Stimulated activated CD4-positive, alpha-beta T cell treated with anti-CD3 and anti-CD28 coated beads, Interleukin-15, amount 100 ng/mL, for 48 hours (primary cell): ENCODE measurements at places on chromosomes 13 and 19.

DNA sequence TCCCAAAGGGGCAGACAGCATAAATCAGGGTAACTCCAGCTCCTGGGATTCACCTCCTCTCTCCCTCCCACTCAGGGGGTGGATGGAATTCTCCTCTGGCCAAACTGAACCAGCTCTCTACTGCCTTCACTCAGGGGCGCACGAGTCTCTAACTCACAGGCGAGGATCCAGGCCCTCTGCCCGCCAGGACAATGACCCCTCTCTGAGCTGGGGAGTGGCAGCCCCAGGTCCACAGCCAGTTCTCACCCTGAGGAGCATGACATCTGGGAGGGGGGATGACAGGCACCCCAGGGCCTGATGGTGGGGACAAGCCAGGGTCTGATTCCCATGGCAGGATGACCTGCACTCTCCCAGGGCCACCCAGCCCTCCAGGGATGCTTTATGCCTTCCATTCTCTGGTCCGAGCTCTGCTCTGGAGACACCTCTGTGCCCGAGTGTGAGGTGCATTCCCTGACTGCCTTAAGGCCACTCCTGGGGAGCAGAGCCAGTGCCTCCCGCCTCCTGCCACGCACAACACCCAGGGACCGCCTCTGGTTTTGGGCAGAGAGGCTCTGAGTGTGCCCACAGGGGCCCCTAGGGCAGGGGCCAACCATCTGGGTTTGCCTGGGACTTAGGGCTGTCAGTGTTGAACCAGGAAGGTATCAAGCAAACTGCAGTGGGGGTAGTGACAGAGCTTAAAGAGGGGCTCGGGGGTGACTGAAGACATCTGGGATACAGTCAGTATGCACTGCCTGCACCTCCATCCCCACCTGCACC lies 66.2 kb downstream of the GNG7 start:
- DNase-seq = no peak

- DNase-seq = no peak
Observed at GRCh38 chr13:20953245-20953931, 50.8 kb upstream of the XPO4 start.

DNA sequence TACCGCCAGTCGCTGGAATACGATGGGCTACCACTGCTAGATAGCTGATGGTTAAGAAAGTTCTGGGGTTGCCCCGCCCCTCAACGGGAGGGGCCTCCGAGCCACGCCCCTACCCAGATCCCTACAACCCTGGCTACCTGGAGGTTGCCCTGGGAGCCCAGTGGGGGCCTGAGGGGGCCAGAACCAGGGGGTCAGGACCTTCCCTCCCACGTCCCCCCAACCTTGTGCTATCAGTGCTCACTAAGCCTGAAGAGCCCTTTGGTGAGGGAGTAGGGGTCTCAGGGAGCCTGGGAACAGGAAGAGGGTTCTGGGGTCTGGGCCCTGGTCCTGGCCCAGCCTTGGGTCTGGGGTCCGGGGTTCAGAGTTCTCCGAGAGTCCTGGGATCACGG lies 8.9 kb downstream of the OCEL1 start:
- DNase-seq = peak; percentile 24

- DNase-seq = no peak
Observed at GRCh38 chr13:102852556-102852955, 6.7 kb downstream of the ERCC5 start.

GRCh38 chr13:75876142-75877050 lies 240.3 kb downstream of the LMO7 start:
- DNase-seq = peak; percentile 39

- no peak for DNase-seq
Observed at GRCh38 chr13:62663767-62664166, 1248.1 kb upstream of the PCDH20 start.

GRCh38 chr19:32702010-32702409 lies 10.4 kb downstream of the NUDT19 start:
- DNase-seq = no peak

GRCh38 chr13:97011446-97012131 lies 17.3 kb upstream of the OXGR1 start:
- no peak for DNase-seq

DNA sequence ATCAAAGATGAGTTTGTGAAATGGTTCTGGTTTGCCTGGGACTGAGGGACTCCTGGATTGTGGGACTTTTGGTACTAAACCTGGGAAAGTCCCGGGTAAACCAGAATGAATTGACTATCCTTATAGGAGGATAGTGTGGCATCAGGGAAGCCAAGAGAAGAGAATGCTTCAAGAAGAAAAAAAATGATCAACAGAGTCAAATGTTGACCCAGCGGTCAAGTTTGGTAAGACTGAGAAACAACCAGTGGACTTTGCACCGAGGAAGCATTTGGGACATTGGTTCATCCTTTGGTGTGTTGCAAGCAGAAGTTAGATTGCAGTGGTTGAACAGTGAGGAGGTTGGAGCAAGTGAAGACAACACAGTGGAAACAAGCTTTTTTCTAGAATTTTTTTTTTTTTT lies 33.5 kb downstream of the CLEC17A start:
- DNase-seq = no peak

DNA sequence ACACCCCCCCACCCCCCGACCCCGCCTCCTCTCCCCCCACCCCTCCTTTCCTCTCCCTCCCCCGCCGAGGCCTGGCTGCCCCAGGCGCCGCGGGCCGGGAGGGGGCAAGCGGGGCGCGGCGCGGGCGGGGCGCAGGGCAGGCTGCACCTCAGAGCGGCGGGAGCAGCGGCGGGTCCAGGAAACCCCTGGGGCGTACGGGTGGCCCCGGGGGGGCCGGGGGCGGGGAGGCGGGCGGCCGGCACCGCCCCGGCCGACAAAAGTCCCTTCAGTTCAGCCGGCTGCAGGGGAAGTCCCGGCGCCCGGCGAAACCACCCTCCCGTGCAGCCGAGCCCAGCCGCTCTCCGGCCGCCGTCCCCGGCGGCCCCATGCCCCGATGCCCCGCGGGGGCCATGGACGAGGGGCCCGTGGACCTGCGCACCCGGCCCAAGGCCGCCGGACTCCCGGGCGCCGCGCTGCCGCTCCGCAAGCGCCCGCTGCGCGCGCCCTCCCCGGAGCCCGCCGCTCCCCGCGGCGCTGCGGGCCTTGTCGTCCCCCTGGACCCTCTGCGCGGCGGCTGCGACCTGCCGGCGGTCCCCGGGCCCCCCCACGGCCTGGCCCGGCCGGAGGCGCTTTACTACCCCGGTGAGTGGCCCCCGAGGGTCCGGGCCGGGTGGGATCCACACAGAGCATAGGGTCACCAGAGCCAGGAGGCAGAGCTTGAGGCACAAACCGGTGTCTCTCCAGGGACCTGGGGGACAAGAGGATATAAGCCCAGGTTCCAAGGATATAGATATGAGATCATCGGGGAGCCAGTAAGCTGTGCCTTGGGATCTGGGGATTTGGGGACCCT lies at the start of gene BCL3:
Gene BCL3, plus strand, starts transcription at position 283 of the 829 bp plus-strand sequence. Its CDS starts 83 bp downstream, at position 366.
- DNase-seq = peak; percentile 64

DNA sequence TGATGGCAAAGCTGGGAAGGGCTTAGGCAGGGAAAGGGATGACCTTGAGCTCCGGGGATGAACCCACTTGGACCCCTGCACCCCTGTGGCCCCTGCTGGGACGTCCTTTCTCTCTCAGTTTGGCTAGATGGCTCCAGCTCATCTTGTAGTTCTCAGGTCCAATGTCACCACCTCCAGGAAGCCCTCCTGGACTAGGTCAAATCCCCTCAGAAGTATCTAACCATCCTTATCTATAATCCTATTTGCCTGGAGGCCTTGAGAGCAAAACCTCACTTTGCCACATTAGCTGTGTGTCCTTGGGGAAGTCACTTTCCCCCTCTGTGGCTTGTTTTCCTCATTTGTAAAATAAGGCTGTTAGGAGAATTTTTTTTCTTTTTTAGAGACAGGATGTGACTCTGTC lies 42.7 kb upstream of the NFIC start:
- no peak for DNase-seq

DNA sequence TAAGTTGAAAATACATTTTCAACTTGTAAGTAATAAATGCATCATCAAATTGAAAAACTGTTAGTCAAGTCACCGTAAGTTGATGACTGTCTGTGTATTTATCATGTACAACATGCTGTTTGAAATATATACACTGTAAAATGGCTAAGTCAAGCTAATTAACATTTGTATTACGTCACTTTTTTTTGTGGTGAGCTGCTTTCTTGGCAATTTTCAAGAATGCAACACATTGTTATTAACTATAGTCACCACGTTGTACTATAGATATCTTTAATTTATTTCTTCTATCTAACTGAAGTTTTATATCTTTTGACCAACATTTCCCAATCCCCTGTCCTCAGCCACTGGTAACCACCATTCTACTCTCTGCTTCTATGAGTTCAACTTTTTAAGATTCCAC lies 57.0 kb downstream of the RBM26 start:
- no peak for DNase-seq

DNA sequence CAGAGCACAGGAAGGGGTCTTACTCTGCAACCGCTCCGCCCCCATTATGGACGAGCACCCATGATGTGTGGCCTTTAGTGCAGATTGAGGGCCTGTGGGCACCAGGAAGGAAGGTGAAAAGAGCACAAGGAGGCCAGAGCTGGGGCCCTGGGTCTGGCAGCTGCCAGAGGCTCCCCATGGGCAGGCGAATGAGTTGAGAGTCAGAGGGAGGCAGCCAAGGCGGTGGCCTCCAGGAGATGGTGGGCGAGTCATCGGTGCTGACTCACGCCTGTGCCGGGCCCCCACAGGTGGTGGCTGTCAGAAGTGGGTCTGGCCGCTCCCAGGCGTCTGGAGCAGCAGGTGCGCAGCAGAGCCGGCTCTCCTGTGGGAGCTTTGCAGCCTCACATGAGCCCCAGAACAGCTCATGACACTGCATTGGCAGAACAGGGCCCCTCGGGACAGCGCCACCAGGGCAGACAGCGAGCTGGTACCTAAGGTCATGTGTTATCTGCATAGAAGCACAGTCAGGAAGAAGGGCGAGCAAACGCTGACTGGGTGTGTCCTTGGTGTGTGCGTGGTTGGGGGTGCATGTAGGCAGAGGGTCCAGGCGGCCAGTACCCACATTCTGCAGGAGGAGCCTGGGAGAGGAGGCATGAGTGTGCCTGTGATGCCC lies 68.8 kb downstream of the CHST8 start:
- DNase-seq = no peak

DNA sequence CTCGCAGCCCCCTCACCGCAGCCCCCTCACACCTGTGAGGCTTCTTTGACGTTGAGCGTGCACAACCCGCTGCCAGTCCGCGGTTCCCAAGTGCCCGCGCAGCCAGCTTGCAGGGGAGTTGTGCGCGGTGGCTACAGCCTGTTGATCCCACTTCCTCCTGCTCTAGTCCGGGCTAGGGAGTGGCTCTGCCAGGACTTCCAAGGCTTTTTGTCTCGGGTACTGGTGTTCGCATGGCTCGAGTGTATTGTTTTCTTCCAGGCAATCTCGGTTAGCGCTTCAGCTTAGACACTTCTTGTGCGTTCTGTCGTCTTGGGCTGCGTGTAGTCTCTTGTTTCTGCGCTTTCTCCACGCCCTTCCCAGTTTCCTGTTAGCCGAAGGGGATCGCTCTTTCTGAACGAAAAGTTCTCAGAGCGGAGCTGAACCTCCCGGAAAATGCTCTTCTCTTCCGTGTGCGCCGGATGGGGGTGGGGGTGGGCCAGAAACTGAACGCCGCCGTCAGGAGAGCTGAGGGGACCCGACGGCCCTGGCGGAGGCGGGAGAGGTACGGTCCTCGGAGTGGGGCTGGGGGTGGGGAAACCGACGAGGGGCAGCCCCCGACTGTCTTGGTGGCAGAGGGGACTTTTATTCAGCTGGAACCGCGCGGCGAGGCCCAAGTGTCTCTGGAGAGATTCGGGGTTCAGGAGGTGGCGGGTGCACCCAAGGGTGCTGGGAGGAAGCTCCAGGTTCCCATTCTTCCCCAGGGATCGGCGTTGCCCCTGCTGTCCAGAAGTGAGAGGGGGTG lies 697 bp upstream of the DGKH start:
- no peak for DNase-seq

DNA sequence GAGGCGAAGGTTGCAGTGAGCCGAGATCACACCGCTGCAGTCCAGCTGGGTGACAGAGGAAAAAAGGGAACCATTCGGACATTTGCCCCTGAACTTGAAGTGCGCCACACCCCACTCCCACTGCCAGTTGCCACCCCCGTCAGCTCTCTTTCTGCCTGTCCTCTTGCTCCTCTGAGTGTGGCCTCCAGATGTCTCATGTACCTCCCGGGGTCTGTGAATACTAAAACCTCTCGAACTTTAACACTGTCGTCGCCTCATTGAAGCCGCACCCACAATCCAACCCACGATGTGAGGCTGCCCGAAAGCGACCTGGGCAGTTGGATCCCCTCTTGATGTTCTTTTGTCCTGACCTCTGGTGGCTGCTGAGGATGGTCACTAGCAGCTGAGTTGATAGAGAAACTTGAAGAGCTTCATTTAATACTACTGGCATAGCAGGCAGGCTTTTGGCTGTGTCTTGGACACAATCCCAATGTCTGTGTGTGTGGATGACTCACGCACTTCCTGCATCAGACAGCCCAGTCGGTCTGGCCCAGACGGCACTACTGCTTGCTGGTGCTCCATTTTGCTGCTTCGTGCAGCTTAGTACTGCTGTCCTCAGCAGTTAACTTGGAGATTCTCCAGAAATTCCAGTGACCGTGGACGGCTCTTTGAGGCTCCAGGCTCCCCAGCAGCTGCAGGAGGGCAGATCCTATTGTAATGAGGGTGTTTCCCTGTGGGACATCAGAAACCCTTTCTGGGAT lies 4.2 kb downstream of the FPR3 start:
- DNase-seq = no peak

- no peak for DNase-seq
Observed at GRCh38 chr13:75660694-75661093, 24.6 kb downstream of the LMO7 start.

- no peak for DNase-seq
Observed at GRCh38 chr13:18236528-18236815, 945.2 kb downstream of the TUBA3C start.

GRCh38 chr13:48944221-48944620 lies 31.5 kb upstream of the FNDC3A start:
- DNase-seq = no peak

DNA sequence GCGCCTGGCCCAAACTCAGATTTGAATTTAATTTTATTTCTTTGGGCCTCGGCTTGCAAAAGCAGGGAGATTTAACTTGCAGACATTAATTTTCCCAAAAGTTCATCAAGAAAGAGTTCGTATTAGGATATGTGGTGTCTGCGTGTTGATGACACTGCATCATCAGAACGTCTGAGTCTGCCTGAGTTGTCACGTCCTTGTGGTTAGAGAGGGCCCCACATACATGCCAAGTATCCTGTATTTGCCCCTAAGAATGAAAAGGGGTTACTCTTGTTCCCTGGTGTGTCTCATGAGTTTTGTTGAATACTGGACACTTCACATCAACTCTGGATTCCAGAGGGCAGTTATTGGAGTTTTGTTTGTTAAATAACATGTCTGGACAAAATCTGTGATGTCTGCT lies 5.6 kb upstream of the TEX29 start:
- no peak for DNase-seq
